ENCODE measurements at places on chromosomes 7 and 10.

DNA sequence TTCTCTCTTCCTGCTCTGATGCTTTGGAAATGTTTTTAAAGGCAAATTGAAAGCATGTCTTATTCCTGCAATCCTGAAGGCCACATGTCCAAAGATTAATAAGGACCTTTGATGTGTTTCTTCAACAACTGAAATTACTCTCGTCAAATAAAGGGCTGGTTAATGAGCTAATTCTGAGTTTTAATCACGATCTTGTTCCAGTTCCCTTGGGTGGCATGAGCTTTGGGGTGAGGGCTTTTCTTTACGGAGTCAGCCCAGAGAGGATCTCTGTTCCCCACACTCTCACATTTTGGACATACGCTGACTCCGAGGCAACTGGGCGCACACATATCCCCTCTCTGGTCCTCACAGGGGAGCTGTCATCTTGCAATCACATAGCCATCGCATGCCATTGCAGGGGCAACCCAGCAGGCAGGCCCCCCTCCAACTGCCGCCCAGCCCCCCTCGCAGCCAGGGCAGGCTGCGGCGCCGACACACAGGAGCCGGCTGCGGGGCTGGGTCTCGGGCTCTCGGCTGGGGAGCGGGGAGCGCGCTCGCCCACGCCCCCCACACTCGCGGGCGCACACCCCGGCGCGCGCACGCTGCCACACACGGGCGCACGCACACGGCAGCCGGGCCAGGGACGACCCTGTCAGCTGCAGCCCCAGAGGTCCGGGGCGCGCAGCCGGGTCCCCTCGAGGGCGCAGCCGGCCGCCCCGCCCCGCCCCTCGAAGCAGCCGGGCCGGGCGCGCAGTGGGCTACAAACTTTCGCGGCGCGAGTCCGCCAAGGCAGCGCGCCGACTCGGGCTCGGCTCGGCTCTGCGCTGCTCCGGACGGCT, at the start of gene GDF10:
Gene GDF10, plus strand, starts transcription at position 587 of the 818 bp plus-strand sequence. CDS start 455 bp downstream, outside the sequence.
- DNase-seq: no peak

DNA sequence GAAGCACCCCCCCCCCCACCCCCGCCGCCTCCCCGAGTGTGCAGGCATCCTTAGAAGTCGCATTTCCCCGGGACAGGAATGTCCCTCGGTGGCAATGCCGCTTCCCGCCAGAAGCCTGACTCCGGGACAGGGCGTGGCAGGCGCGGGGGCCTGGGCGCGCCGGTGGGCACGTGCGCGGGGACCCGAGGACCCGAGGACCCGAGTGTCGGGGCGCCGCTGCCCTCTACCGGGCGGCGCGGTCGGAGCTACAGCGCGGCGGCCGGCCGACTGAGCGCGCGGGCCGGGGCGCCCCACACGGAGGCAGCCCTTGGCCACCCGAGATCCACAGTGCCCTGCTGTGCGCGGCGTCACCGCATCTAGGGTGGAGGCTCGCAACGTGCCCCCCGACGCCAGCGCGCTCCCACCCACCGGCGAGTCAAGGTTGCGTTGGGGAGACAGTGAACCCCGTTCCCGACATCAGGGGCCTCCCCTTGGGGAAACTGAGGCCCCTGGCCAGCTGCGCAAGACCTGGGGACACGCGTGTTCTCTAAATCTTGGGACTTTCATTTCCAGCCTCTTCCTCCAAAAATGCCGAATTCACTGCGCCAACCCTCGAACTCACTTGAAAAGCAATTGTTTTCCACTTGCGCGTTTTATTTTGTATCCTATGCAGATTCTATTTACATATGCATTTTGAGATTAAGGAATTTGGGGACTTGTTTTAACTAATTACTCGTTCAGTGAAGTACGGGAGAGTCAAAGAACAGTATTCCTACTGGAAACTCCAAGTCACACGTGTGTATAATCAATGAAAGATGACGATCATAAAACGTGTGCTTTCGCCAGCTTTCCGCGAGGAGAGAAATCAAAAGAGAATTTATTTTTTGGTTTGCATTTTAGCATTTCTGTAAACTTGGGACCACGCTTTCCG, 3.1 kb upstream of the CUX1 start:
- no peak for DNase-seq

DNA sequence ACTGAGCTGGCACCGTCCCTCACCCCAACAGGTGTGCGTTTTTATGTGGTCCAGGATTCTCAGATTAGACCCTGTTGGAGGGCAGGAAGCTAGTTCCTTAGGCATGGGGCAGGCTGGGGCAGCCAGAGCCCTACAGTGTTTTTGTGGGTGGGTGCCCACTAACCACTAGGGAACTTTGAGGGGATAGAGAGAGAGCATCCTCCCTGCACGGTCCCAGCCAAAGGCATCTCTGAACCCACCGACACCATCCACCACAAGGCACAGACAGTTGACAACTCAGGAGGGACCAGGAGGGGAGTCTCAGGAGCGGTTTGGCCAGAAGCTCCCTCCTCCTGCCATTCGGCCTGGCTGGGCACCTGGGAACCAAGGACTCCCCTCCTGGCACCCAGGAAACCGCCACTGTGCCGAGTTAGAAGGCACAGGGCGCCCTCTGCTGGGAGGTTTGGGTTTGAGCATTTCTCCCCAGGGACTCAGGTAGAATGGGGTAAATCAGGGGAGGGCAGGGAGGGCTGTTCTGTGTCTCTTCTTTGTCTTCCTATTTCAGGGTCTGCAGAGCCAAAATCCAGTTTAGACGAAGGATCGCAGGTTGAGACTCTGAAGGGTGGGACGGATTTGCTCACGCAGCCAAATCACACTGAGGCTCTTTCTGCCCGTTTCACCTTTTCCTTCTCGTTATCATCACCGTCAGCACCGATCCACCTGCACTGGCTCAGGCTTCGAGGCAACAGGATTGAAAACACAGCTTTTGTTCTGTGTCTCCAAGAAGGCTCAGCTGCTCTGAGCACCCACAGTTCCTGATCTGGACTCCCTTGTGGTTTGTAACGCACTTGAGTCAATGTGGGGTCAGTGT, 84.8 kb upstream of the COL13A1 start:
- no peak for DNase-seq

GRCh38 chr7:27972276-27972675, 208.3 kb downstream of the JAZF1 start:
- no peak for DNase-seq

DNA sequence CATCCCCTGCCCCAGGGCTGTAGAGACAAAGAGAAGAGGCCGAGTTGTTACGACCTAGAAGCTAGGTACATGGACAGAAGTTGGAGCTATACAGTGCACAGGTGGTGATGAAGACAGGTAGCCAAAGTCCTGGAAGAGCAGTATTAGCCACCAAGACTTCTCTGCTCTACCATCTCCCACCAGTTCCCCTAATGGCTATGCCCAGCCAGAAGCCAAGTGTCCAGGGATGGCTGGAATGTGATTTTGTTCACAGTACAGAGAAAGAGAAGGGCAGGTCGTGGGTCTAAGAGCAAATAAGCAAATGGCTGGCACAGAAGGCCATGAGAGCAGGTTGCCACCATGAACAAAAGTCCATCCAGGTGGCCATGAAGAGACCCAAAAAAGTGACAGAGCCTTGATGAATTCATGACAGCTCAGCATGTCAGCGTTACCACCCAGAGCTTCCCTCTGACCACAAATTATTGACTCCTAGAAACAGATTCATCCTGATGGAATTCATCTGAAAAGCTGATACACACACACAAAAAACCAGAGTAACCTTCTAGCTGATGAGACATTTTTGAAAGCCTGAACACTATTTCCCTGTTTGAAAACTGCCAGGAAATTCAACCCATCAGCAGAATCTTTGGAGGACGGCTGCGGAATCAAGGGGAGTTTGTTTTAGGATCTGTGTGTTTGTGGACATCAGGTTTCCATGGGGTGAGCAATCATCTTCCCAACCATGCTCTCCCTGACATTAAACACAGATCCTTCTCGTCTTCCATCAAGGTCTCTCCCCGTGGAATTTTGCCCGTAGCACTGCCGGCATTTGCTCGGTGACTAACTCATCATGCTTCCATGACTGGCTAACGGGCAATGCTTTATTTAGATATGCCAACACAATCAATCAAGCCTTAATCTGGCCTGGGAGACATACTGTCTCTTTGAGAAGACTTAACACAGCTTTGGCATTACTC, 906.7 kb upstream of the AUTS2 start:
- DNase-seq: no peak

- no peak for DNase-seq
Measured at GRCh38 chr7:128427289-128427891, 17.6 kb upstream of the IMPDH1 start.
